ENCODE measurements at places on chromosomes 6 and 20.

DNA sequence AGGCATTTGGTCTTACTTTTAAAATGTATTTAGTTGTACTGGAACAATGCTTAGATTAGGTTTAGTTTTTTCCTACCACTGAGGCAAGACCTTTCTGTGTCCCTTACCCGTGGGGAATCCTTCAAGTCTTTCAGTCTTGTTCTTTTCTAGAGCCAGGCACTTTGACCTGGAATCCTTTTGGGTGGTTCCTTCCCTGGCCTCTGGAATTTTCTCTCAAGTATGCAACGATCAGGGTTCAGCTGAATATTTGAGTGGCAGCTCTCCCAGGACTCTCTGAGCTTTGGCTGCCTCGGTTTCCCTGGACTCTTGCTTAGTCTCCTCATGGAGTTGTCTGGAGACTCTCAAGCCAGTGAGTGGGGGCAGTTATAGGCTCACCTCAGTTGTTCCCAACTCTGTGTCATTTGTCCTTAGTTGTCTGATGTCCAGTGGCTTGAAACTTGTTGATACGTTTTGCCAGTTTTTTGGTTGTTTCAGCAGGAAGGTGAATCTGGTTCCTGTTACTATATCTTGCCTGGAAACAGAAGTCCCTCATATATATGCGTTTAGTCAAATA is 118.1 kb downstream of the QKI start:
- no peak for DNase-seq

DNA sequence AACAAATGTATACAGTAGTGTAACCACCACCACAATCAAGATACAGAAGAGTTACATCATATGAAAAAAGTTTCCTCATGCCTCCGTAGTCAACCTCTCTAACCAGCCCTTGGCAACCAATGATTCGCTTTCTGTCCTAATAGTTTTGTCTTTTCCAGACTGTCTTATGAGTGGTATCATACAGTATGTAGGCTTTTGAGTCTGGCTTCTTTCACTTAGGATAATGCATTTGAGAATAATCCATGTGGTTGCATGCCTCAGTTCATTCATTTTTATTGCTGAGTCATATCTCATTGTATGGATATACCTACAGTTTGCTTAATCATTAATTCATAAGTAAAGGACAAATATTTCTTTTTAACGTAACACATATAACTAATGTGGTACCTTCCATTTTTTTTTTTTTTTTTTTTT is 86.4 kb upstream of the RIPOR2 start:
- DNase-seq = no peak

DNA sequence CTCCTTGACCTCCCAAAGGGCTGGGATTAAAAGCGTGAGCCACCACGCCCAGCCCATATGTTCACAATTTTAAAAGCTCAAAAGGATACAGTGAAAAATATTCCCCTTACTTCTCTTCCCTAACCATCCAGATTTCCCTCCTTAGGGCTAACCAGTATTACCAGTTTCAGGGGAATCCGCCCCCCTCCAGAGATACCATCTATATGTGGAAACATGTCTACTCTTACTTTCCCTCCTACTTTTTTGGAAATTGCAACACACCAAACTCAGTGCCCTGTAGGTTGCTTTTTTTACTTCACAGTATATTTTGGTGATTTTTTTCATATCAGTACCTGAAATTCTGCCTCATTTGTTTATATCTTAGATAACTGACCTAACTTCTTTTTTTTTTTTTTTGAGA is 6.9 kb upstream of the RPL10A start:
- DNase-seq = no peak

- DNase-seq = no peak
These were observed 24.5 kb upstream of the MYCT1 start for GRCh38 chr6:152673236-152673635.

GRCh38 chr6:1136415-1136774 is 175.5 kb upstream of the FOXQ1 start:
- peak; percentile 95 for DNase-seq

GRCh38 chr6:109255946-109256640 is 126.2 kb downstream of the CD164 start:
- no peak for DNase-seq

DNA sequence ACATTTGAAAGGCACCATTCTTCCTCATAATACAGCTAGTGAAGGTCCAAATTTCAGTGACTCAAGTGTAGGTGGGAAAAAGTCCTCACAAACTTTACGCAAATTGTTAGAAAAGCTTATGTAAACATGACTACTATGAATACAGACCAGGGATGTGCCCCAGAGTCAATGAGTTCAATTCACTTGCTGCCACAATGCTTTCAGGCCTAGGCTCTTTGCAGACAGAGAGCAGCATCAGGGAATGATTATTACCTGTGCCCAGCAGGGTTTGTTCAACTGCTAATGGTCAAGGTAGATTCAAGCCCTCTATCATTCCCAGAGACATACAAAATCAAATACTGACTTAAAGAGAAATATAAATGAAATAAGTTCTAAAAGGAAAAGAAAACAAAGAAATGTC is 84.0 kb downstream of the LAMA2 start:
- DNase-seq = no peak

DNA sequence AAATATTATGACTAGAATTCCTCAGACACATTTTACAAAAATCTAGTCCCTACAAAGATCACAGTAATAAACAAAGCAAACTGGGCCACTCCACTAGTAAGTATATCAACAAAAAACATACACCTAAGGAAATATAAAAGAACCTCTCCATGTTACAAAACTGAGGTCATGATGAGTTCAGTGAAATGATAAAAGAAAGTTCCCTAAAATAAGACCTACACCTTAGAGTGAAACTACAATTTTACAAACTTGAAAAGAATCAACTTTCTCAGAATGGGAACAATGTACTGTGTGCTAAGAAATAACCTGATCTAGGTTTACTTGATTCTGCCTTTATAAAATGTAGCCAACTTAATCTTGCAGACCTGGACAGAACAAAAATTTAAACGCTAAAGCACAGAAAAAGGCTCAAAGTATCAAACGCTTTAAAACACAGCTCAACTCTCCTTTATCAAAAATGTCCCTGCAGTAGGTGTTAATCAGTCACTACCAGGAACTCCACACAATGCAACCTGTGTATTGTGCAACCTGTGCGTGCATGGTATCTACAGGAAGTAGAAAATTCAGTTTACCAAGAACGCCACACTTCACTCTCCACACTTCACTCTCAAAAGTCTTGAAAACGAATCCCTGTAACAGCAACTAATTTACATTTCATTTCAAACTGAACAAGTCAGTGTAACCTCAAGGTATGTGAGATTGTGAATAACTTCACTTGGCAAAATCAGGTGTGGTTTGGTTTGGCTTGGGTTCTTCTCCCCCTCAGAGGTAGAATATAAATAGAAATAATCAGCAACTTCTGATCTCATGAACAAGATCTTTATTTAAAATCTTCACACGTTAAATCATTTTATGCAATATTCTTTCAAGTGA is 1.8 kb downstream of the RALGAPA2 start:
- no peak for DNase-seq

GRCh38 chr20:6122873-6123648 is at the start of gene FERMT1:
FERMT1 (minus strand) TSS chr20:6123030; CDS start chr20:6119554, 3,476 bp downstream.
- DNase-seq = no peak

DNA sequence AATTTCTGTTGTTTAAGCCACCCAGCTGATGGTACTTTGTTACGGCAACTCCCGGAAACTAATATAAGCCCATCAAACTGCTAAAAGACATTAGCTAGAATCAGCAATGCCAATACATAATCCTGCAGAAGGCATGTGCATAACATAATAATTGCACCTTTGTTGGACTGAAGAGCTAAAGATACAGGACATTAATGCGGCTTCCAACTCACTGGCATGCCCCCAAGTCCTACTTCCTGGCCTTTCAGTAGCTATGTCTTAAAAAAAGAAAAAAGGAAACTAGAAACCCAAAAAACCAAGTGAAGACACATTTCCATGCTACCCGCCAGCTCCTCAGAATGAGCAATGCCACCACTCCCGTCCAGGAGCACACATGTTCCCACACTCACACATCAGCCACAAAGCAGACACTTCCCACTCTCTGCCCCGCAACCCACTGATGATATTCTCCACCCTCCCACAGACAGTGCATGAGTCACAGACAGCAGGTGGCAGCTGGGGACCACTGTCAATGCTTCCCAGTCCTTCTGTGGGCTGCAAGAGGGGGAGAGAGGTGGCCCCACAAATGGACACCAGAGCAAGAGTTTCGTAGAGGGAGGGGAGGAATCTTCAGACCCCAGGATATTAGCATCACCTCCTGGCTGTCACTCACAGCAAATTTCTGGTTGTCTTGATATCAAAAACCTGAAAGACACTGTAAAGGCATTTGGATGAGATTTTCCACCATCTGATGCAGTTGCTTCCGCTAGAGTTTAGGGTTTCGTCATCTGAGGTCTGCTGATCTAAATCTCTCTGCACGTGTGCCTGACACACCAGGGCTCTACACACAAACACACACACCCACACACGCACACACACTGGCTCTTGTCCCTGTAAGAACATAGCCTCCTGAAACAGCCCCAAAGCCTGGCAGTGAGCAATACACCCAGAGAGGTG is 32.8 kb downstream of the GFOD1 start:
- DNase-seq = peak; percentile 65

- no peak for DNase-seq
These were observed 1.5 kb downstream of the HTR1B start for GRCh38 chr6:77461796-77462195.

DNA sequence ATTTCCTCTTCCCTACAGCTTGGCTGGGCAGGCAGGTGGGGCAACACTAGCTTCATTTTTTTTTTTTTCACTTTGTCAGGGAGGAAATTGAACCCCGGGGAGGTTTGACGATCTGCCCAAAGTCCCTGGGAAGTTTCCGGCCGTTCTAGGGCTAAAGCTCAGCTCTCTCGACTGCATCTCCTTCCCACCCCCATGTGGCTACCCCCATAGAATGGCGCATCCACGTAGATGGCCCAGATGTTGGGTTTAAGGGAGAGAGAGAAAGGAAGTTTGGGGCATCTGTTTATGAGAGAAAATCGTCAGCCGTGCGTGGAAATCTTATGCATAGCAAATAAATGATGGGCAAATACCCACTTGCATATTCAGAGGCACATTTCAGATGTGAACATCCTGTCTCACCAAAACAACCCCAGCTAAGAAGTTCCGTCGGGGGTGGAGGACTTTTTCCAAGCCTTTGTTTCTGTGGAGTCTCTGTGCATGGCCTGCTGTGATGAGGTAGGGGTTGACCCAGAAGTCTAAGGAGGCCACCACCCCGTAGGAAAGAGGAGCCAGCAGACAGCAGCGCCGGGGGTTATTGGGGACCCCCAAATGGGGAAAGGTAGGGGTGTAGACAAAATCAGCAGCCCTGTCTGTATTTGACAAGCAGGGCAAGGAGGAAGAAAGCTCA is 40.5 kb upstream of the ZNF831 start:
- no peak for DNase-seq

DNA sequence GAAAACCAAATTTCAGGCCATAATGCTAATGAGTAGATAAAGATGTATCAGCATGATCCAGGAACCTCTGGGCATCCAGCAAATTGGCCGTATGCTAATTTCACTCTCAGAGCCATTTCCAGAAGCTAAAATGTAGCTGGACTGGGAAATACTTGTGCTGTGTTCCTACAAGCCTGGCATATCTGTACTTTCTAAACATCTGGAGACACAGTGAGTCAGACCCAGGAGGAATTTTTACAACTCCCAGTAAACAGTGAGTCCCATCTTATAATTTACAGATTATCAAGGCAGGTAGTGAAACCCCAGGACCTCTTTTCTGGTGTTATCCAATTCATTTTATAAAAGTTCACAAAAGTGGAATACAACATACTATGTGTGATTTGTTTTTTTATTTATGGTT is 683.0 kb upstream of the ADGRB3 start:
- DNase-seq = no peak

GRCh38 chr20:20373091-20373571 is 5.2 kb downstream of the INSM1 start:
- DNase-seq = peak; percentile 73
